CD4-positive, alpha-beta T cell treated with Interleukin-12 subunit alpha and Interleukin-12 subunit beta, for 1 hour (primary cell): ENCODE measurements at places on chromosomes 13 and 19.

- no peak for DNase-seq
Observed at GRCh38 chr13:34900288-34900739, 41.8 kb upstream of the NBEA start.

DNA sequence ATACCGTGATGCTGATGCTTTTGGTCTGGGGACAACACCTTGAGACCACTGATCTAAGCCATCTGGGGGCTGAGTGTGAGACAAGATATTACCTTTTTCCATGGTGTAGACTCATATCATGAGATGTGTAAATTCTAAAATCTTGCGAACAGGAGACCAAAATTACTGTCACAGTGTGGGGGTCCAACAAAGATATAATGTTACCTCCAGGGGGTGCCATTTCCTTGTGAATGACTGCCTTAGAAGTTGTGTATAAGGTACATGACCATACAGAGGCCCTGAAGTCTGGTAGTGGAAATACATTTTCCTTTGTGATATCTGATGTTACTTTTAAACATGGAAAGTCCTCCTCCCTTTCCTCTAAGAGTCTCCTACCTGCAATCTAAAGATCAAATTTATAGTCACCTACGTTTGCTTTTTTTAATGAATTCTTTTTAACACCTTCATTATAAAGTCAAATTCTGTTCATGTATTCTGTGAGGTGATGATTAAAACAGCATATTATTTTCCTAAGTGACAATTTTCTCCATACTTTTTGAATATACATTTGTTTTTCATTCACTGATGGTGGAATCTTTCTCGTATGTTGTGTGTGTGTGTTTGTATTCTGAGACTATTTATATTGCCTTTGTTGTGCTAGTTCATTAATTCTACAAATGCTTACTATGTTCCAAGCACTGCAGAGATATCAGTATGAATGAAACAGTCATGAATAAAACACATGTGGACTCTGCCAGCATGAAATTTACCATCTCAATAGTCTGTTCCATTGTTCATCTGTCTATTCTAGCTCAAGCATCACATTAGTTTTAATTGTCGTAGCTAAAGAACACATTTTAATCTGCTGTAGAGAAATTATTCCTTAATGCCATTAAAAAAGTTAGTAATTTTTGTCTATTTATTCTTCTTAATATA, 113.7 kb downstream of the RFC3 start:
- no peak for DNase-seq

DNA sequence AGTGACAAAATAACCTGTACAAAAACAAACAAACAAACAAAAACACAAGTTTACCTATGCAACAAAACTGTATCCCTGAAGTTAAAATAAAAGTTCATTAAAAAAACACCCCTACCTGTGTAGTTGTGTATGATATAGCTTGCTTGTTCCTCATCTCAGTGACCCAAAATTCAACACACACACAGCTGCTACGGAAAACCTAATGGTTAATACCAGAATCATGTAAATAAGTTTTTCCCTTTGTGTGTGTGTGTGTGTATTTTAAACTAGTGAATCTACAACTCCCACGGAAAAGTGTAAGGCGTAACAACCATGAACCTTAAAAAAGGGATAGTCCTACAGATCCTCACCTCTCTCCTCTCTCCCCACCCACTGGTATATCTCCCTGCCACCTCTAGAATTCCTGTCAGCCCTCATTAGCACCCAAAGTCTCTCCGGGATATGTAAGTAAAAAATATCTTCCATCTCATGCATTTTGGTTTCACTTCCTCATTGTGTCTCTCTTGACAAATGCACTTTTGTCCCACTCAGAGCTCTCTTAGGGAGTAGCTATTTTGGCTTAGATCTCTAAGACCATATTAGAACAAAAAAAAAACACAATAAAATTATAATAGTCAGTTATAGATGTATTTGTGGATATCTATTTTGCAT, 2236.5 kb downstream of the PCDH9 start:
- no peak for DNase-seq

DNA sequence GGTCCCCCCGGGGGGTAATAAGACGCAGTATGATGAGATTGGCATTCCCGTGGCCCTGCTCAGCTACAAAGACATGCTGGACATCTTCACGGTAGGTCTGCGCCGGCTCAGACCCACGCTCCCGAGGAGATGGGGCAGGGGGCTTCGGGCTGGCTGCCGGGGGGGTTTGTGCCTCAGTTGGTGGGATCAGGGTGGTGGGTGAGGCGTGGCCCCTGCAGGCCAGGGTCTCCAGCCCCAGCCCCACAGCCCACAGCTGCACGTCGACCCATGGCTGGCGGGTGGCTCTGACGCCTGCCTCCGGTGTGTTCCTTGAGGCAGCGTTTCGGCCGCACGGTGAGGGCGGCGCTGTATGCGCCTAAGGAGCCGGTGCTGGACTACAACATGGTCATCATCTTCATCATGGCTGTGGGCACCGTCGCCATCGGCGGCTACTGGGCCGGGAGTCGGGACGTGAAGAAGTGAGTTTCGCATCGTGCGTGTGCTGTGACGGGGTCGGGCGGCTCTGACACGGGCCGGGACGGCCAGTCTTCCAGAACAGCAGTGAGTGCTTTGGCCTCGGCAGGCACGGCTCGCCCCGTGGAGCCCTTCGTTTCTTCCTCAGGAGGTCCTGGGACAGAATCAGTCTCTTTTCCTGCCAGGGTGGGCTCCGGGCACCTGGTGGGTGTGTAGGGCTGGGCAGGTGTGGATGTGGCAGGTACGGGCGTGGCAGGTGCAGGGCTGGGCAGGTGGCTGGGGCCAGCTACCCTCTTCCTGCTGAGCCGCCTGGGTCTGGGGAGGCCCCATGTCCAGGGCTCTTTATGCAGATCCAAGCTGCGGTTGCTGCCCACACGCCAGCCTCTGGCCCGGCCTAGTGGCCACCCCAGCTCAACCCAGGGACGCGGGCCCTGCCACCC, 10.5 kb downstream of the SPPL2B start:
- DNase-seq: no peak

DNA sequence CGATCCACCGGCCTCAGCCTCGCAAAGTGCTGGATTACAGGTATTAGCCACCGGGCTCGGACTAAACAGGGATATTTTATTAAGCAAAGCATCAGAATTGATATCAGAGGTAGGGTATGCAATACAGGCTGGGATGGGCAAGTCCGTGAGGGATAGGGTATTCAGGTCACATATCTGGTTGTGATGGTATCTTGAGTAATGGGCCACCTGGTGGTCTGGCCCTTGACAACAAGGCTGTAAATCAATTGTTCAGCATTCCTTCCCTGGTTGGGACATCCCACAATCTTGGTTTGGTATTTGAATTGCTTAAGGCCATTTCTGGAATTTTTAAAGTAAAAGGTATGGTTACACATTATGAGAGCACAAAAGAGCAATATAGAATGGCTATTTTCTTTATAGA, 1588.0 kb downstream of the SLITRK1 start:
- DNase-seq: no peak

DNA sequence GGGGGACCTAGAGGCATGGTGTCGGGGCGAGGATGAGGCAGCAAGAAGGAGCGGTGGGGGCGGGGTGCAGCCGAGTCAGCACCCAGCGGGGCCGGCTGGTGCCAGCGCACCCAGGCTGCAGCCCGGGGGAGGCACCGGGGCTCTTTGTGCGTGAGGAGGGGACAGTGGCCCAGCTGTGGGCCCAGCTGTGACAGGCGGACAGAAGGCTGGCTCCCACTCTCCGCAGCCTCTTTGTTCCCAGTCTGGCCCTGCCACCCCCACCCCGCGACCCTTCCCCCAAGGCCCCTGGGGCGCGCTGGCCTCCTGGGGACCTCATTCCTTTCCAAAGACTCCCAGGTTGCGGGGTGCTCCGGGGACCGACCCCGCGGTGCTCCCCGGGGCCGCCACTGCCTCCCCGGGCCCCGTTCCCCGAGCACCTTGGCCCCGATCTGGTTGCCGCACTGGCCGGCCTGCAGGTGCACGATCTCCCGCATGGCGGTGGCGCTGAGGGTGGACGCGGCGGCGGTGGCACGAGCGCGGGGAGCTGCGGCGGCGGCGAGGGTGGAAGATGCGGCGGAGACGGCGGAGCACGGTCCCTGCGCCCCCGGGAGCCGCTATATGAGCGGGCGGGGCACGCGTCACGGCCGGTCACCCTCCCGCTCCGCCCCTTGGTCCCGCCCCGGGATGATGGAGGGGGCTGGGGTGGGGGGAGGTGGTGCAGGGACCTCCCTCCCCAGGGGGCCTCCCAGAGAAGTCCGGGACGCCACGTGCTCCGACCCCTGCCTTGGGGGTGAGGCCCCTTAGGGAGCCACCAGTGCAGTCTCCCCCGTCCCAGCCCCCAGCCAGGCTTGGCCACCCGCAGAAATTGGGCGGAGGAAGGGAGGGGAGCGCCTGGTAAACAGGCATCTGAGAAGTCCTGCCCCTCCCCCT, at the start of gene TUBB4A:
Gene TUBB4A (minus strand): TSS at position 570 of the 909 bp plus-strand sequence. CDS start 97 bp downstream, at position 473.
- DNase-seq: peak; percentile 53

DNA sequence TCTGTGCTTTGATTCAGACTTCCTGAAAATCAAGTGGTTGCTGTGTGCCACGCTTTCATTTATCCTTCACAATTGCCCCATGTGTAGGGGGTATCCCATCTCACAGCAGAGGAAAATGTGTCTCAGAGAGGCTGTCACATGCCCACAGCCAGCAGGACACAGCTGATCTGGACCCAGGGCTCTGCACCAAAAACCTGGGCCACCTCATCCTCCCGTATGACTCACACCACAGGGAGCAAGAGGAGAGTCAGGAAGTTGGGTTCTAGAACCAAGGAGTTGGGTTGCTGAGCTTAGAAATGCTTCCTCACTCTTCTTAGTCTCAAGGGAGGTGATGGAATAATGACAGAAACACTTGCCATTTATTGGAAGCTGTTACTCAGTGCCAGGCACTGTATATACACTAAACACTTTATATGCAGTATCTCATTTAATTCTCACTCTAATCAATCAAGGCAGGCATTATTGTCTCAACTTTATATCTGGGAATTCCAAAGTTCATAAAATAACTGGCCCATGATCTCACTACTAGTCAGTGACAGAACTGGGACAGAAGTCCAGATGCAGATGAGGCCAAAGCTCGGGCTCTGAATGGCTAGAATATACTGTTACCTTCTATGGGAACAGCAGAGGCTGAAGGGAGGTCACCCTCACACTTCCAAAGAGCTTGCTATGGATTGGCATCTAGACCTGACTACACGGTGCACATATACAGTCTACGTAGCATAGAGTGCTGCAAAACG, 47.7 kb upstream of the ATP12A start:
- no peak for DNase-seq

DNA sequence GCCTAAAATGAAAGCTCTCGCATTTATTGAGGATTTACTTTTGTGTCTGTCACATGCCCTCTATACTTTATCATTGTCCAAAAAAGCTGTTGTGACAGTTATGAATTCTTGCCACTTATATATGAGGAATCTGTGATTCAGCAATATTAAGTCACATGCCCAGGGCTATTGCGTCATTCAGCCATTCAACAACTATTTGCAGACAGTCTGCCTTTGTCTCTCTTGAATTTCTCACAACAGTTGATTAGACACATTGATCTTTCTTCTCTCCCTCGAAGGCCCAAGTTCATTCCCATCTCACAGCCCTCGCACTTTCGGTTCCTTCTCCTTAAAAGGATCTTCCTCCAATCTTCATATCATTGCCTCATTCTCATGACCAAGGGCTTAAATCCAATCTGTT, 342.6 kb downstream of the MZT1 start:
- DNase-seq: no peak

GRCh38 chr13:27954406-27954851, 14.7 kb downstream of the CDX2 start:
- DNase-seq: no peak

DNA sequence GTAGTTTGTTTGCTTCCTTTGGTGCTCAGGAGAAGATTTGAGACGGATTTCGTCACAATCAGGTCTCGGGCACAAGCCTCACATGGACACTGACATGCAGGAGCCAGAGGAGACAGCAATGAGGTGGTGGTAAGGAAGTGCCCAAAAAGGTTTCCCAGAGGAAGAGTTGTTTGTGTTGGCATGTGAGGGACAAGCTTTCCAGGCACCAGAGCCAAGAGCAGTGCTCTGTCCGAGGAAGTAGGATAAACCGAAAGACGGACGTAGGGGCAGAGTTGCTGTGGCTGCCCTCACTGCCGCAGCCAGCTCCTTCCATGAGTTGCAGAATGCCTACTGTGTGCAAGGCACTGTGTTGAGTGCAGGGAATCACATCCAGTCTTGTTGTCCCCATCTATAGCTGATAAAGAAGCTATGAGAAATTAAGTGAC, 27.7 kb downstream of the SAE1 start:
- peak; percentile 6 for DNase-seq
